ENCODE measurements at places on chromosomes 6 and 20.

DNA sequence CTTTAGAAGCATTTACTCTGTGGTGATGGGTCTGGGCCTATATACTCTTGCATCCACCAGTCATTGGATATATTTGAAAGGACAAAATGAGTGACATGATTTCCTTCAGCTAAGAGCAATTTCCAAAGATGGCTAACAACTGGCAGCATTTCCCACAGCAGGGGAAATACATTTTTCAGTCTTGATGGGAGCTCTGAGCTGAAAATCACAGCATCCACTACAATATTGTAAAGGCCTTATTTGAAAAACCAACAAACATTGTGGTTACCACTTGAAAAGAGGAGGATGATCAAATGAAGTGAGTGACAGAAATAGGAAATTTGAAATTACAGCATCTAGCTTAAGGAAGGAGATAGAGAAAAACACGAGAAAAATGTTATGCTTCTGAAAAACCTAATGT is 705.0 kb upstream of the EPHA7 start:
- no peak for DNase-seq

- DNase-seq = no peak
Observed at GRCh38 chr6:87815449-87815848, 113.4 kb upstream of the AKIRIN2 start.

DNA sequence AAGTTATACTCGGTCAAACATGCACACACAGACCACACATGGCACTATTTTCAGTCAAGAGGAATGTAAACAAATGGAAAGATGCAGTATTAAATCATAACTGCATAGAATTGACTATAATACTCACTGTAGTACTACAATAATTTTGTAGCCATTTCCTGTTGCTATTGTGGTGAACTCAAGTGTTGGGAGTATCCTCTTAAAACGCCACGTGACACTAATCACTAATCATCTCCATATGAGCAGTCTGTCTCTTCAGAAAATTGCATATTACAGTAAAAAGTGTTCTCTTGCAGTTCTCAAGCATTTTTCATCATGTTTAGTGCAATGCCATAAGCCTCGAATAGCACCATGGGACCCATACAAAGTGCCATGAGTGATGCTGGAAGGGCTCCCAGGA is 258.7 kb upstream of the ID4 start:
- no peak for DNase-seq

GRCh38 chr6:169937389-169938261 is 186.2 kb downstream of the ERMARD start:
- no peak for DNase-seq

- DNase-seq = no peak
Observed at GRCh38 chr6:448296-449056, 56.9 kb downstream of the IRF4 start.

DNA sequence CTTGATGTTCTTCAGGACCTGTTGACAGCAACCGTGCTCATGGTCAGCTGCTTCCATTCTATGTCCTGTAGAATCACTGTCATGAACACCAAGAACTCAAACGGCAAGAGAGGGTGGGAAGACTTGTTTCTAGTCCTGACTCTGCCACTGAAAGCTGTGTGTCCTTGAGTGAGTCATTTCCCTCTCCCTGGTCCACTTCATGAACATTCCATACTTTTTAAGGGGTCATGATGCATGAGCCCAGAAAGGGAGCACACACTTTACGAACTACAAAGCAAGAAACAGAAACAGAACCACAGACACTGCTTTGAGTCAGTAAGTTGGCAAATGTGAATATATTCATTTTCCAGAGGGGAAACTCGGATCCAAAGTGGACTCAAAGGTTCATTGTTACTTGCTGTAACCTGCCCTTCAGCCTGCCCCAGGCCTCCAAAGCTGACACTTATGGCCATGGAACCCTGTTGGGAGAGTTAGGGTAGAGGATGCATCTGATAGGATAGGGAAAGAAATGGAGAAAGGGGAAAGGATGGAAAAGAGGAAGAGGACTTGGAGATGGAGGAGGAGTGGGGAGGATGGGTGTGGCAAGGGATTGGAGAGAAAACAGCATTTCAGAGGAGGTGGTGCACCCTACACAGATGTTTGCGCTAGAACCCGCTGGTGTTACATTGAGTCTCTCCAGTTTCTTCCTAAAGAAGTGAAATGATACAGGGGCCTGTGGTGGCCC is 129.8 kb downstream of the FOXO3 start:
- DNase-seq = no peak

Measured in G401 (cell line).